Regular cardiac myocyte (primary cell): ENCODE measurements at places on chromosomes 5 and 9. TPM values are rescaled to one million over a fixed set of nuclear protein-coding genes. Genes with fewer than 3 reads are reported as not detected.

Gene SLC25A2
- under 0.01 and 0.19 TPM in 2 replicates for total RNA-seq

Gene ACTBL2
- under 0.01 and 0.19 TPM in 2 replicates for total RNA-seq

Gene SMAD5
- 48.2 and 49.7 TPM in 2 replicates for total RNA-seq

Gene SURF1
- 35.5 and 40.3 TPM in 2 replicates for total RNA-seq

Gene TOMM5
- total RNA-seq, result 148 and 249 TPM in 2 replicates

Gene SLC36A3
- not detected in 2 replicates for total RNA-seq

Gene LMX1B
- total RNA-seq, result under 0.01 TPM in 1 of 2 replicates, not detected in the other

Gene CNTFR
- total RNA-seq, result not detected in 2 replicates
